Stimulated activated CD4-positive, alpha-beta T cell treated with anti-CD3 and anti-CD28 coated beads, Interleukin-12 subunit alpha, Interleukin-12 subunit beta, amount 100 ng/mL, for 4 hours (primary cell): ENCODE measurements at places on chromosomes 12 and 14.

GRCh38 chr12:69685810-69686209 is 13.3 kb downstream of the BEST3 start:
- DNase-seq: no peak

DNA sequence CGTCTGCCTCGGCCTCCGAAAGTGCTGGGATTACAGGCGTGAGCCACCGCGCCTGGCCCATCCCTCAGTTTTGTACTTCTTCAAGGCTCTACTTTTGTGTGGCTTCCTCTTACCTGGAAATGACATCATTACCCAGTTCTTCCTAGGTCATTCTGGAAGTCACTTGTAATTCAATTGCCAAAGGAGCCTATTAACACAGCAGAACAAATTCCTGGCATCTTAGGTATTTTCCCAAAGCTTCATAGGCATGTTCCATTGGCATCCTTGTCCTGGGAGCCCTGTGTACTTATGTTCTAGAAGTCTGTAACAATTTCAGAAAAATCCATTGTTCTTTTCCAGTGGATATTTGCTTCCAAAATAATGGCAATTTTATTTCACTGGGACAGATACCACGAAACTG is 60.6 kb downstream of the DAAM1 start:
- DNase-seq: no peak

DNA sequence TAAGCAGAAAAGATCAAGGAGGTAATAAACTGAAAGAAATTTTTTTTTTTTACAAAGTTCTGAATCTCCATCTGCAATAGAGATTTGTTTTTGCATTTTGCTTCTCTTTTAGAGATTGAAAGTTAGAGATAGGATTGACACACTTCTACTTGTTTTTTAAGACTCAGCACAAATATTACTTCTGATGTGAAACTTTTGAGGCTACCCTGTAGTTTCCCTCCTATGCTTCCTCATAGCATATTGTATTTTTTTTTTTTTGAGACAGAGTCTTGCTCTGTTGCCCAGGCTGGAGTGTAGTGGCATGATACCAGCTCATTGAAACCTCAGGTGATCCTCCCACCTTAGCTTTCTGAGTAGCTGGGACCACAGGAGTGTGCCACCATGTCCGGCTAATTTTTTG is 32.1 kb upstream of the SGPP1 start:
- no peak for DNase-seq

DNA sequence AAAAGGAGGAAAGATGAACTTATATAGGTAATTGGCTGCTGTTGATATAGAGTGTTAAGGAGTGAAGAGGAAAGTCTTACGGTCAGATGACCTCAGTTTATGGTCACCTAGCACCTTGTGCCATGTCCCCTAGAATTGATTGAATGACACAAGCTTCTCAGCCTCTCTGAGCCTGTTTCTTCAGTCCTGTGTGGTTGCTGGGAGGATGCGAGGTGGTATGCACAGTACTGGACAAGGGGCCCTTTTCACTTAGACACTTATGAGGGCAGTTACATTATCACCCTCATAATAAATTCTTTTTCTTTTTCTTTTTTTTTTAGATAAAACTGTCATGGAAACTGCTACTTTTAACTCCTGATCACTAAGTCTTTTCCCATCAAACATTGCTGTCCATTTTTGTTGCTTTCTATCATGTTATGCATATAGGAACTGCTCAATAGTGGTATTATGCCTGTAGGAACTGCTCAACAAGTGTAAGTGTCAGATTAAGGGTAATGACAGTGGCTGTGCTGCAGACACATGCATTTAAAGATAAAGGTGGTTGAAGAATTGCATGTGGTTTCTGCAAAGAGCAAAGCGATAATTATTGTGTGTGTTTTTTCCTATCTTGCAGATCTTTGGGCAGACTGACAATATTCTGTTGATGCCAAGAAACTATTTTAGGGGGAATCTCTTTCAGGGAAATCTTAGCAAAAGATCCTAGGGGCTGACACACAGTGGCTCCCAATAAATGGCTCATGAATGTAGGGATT is 11.6 kb downstream of the ANO6 start:
- no peak for DNase-seq

DNA sequence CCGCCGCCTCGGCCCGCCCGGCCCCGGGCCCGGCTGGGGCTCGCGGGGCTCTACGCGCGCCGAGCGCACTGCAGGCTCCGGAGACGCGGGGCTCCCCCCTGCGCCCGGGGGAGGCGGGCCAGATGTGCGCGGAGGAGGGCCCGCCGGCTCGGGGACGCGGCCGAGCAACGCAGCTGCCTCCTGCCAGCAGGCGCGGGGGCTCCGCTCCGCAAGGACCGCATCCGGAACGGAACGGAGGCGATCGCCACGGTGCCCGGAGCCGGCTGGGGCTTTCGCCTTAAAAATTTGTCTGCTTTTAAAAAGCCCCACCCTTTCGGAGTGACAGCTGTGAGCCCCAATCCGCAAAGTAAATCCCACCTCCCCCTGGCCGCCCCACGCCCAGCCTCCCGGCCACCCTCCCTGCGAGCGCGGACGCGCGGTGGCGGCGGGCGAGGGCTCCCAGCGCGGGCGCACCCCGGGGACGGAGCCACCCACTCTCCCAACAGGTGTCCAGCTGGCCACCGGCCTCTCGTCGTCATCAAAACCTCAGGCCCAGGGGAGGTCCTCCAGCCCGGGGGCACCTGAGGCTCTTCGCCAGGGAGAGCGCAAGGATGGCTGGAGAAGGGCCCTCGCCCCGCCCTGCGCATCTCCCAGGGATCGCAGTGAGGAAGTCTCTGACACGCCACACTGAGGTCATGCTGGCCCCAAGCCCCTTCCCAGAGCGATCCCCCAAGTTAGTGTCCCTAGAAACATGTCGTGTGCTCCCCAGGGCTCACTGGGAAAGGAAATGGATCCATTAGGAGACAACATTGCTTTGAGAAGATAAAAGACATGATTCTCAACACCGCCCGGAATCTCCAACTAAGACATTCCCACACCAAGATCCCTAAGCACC is at the start of gene TMEM132D:
TSS of gene TMEM132D (minus strand) at position 70 of the 874 bp plus-strand sequence.
- no peak for DNase-seq

DNA sequence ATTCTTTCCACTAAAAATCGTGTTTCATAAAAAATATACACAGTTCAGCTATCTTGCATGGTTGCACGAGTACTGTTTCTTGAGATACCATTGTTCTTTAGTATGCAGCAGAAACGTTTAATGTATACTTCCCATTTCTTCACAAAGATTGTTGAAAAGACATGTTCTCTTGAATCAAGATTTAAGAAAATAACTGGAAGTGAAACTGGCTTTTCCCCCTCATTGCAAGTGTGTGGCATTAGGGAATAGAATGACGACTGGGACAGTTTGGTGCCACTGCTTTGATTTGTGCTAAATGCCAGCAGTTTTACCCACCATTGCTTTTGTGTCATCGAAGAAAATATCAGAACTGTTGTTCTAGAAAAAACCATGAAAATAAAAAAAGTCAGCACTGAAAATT is 20.3 kb upstream of the DHRS2 start:
- no peak for DNase-seq

GRCh38 chr12:64587447-64587846 is 22.8 kb upstream of the RASSF3 start:
- DNase-seq: no peak

DNA sequence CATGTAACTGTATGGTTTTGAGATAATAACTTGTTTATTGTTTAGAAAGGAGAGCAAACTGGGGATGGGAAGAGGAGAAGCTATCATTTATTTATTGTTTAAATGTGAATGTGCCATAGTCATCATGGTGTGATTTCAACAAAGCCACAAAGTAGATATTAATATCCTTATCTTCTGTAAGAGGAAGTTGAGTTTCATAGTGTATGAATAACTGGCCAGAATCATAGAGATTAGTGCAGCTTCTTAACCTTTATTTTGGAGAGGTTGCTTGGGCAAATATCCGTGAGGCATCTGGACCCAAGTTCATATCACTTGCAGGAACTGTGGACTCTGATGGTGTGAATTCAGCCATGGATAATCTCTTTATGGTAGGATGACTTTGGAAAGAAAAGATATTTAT is 26.8 kb upstream of the LYZ start:
- DNase-seq: no peak

DNA sequence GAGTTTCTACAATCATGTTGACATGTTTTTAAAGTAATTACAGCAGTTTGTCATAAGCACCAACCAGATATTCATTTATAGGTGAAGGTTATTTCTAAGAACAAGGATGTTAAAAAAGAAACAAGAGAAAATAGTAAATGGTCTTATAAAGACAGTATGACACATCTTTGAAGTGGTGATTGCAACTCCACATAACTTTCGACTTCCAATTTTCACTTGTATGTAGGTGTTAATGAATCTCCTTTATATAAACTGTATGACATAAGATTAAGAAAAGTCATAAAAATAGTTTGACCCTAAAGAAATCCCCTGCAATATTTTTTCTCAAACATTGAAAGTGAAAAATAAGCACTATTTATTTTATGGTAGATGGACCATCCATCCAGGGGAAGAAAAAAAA is 144.8 kb upstream of the PTPRQ start:
- no peak for DNase-seq

GRCh38 chr12:95300286-95300685 is 82.7 kb downstream of the VEZT start:
- DNase-seq: no peak

GRCh38 chr14:103081951-103082350 is 2.1 kb upstream of the LBHD2 start:
- no peak for DNase-seq

DNA sequence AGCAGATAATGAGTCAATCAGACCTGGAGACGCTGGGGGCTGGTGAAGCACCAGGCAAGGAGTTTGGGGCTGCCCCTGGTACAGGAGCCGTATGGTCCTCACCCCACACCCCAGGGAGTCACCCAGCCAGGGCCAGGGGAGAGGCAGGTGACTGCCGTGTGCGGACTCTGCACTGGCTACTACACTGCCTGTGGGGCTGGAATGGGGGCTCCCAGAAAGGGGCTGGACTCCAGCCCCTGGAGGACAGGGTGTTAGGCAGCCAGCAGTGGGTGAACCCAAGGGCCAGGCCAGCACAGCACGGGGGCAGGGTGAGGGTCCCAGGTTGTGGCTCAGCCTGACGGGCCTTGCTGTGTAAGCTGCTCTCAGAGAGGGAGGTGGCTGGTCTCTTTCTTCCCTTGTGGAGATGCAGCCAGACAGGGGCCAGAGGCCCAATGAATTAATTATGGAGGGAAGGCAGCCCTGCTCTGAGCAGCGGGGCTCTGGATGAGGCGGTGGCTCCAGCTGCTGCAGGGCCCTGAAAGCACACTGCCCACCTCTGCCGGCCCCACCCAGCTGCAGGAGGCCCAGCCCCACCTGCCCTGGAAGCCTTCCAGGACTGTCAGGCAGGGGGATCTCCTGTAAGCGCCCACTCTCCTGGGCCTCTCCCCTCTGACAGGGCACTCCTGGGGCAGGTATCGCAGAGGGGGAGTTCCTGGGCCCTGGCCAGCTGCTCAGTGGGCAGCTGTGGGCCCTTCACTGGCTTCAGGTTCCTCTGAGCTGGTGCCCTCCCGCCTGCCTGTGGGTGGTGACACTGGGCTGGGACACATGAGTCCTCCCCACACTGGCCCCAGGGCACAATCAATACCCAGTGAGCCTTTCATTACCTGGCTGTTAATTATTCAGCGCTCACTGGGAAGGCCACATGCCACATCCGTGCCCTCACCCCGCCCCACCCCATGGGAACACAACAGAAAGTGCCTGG is 142.5 kb upstream of the C14orf180 start:
- DNase-seq: no peak

GRCh38 chr12:122049827-122050226 is 28.1 kb downstream of the BCL7A start:
- DNase-seq: no peak

- DNase-seq: no peak
Observed at GRCh38 chr12:23462546-23462945, 486.9 kb downstream of the SOX5 start.

DNA sequence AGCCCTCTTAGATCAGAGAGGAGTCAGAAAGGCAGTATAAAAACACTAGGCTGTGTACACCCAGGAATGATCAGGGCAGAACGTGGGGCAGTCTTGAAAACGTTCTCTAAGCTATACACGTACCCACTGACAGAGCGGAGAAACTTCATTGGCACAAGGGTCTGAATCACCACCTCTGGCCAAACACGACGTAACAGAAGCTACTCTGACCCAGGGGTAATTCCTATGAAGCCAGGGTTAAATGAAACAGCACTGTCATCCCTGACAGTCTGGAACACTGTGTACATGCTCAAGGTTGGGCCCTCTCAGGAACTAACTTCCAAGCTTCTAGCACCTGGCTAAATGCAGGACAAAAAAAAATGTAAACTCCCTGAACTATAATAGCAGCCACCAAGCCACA is 38.4 kb downstream of the PARP11 start:
- DNase-seq: no peak

DNA sequence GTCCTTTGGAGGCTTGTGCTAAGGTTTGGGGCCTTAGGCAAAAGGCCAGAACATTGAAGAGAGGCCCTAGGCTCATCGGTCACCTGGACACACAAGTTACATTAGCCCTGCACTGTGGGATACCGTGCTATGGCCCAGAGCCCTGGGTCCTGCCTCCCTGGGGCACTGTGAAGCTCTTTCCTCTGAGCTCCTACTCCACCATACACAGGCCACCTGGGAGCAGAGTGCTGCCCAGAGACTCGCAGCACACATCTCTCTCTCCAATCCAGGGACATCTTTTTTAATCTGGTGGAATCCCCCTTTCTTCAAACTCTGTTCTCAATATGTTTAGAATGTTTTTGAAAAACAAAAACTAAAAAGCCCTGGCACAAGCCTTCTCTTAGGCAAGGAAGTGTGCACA is 314.2 kb upstream of the RGS6 start:
- no peak for DNase-seq

- no peak for DNase-seq
Observed at GRCh38 chr14:104112609-104113571, 25.5 kb upstream of the KIF26A start.
